H9 (cell line): ENCODE measurements at places on chromosomes 6 and 20. TPM values are rescaled to one million over a fixed set of nuclear protein-coding genes. Genes with fewer than 3 reads are reported as not detected.

C6orf15 gene
- total RNA-seq, result not detected in 2 replicates

PKHD1 gene
- total RNA-seq, result 0.07 and 0.09 TPM in 2 replicates

DNA sequence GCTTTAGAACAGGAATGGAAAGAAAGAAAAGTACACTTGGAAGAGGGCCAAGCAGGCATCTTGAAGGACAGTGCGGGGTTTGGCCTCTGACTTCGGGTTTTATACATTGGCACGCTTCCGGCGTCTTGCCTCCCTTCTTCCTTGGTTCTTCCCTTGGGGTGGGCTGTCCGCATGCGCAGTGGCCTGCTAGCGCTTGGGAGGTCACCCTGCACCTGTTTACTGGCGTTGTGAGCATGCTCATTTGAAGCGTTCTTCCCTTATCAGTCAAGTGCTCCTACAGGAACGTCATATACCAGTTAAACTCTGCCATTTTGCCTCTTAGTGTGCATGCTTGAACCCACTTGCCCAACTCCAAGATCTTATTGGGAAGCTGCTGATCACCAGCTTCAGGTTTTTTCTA lies 230.0 kb downstream of the TTLL2 start:
- H3K4me1 ChIP-seq, result no peaks in the 10 kb centered on the region; the same call in 1 of the 2 replicates
- no peak overlapping the region for H3K4me3 ChIP-seq
- no peak for DNase-seq
- no peaks in the 10 kb centered on the region for H3K36me3 ChIP-seq
- H3K27me3 ChIP-seq, result no peaks in the 10 kb centered on the region

ZNF292 gene
- 36.2 and 38.7 TPM in 2 replicates for total RNA-seq

DNA sequence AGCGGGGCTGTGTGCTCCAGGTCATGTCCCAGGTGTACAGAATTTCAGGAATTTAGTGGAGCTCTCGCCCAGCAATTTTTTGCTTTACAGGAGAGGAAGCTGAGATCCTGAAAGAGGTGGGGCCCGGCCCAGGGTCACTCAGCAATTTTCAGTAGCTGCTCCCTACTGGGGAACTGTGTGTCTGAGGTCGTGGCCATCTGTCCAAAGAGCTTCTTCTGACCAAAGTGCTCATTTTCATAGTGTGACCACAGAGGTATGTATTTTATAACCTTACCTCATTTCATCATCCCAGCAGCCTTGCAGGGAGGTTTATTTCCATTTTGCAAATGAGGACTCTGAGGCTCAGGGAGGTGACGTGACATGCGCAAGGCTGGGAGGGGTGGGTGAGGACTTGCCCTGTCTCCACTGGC lies 46.3 kb downstream of the FAM209B start:
- H3K4me3 ChIP-seq, result no peak overlapping the region
- no peak overlapping the region for H3K27ac ChIP-seq
- no peaks in the 10 kb centered on the region for H3K27me3 ChIP-seq
- no peak for DNase-seq

- peaks cover 22% of the 10 kb centered on the region for H3K4me1 ChIP-seq
- no peak for DNase-seq
- H3K4me3 ChIP-seq, result no peak overlapping the region
- H3K27ac ChIP-seq, result no peak overlapping the region
These were observed 272.2 kb downstream of the CDC5L start for GRCh38 chr6:44659726-44660125.

DNA sequence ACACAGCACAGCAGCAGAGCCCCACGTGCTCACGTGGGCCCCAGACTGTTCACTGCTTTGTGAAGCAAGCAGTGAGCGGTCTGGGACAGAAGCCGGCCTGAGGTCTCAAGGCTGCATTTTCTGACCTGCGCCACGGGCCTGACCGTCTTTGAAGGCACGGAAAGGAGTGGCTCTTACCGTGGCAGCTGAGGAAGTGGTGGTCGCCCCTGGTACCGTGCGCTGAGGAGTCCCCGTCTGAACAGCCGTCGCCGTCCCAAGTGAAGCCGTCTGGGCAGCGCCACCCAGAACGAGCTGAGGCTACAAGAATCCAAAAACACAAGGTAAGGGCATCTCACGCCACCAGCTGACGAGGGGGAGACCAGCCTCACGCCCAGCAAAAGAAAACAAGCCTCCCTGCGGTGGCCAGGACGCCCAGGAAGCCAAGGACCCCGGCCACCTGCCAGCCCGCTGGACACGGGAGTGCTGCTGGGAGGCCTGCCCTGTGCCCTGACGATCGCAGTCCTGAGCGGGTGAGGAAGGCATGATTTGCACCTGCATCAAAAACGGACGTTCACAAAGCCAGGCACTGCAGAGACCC lies 55.7 kb downstream of the TAF4 start:
- peaks cover 29% of the 10 kb centered on the region for H3K36me3 ChIP-seq
- no peak overlapping the region for H3K27ac ChIP-seq
- DNase-seq, result no peak
- no peaks in the 10 kb centered on the region; the same call in 1 of the 2 replicates for H3K27me3 ChIP-seq

GRCh38 chr6:95629551-95629950 lies 52.2 kb downstream of the MANEA start:
- H3K36me3 ChIP-seq, result peaks cover 17% of the 10 kb centered on the region
- no peaks in the 10 kb centered on the region for H3K27me3 ChIP-seq
- H3K4me1 ChIP-seq, result no peaks in the 10 kb centered on the region
- no peak overlapping the region for H3K4me3 ChIP-seq
- no peak overlapping the region for H3K27ac ChIP-seq

DNA sequence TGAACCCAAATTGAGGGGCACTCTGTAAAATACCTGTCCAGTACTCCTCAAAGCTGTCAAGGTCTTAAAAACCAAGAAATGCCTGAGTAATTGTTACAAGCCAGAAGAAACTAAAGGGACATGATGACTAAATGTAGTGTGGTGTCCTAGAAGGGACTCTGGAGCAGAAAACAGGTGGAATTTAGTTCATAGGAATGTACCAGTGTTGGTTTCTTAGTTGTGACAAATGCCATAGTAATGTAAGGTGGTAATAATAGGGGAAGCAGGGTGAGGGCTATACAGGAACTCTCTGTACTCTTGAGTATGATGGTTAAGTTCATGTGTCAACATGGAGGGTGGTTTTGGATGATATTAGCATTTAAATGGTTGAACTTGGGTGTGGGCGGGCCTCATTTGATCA lies 92.3 kb downstream of the CNBD2 start:
- no peaks in the 10 kb centered on the region for H3K36me3 ChIP-seq
- H3K4me3 ChIP-seq, result no peak overlapping the region
- peaks cover 3% of the 10 kb centered on the region; the same call in 1 of the 2 replicates for H3K27me3 ChIP-seq
- no peak overlapping the region for H3K27ac ChIP-seq

MYCT1 gene
- 0.09 and 0.17 TPM in 2 replicates for total RNA-seq

HLA-DOA gene
- 15.3 and 15.6 TPM in 2 replicates for total RNA-seq

- no peak overlapping the region for H3K4me3 ChIP-seq
- no peak overlapping the region for H3K27ac ChIP-seq
- no peak for DNase-seq
These were observed 1.6 kb downstream of the ADGRB3 start for GRCh38 chr6:68636666-68637065.

KIF25 gene
- 0.22 and 0.59 TPM in 2 replicates for total RNA-seq

GRCh38 chr6:127051571-127052260 lies 66.8 kb upstream of the RSPO3 start:
- H3K27ac ChIP-seq, result no peak overlapping the region
- no peaks in the 10 kb centered on the region for H3K27me3 ChIP-seq
- no peak overlapping the region for H3K4me3 ChIP-seq
- no peaks in the 10 kb centered on the region for H3K4me1 ChIP-seq

GRCh38 chr6:132495604-132496079 lies 17.3 kb downstream of the STX7 start:
- no peak overlapping the region for H3K27ac ChIP-seq
- H3K36me3 ChIP-seq, result peaks cover 6% of the 10 kb centered on the region; the same call in 2 of the 3 replicates
- H3K4me3 ChIP-seq, result no peak overlapping the region
- H3K4me1 ChIP-seq, result peaks cover 6% of the 10 kb centered on the region; the same call in 1 of the 2 replicates
- no peak for DNase-seq

SLC17A3 gene
- total RNA-seq, result not detected in 2 replicates
